Gastrocnemius medialis (tissue), 4 donors: ENCODE measurements at places on chromosomes 6 and 20. TPM values are rescaled to one million over a fixed set of nuclear protein-coding genes. Genes with fewer than 3 reads are reported as not detected.
A peak's percentile ranks its signal among the peaks of the same experiment; 100 is the strongest.

GRCh38 chr6:159089909-159090308 lies 45.1 kb upstream of the TAGAP start:
- no peaks in the 10 kb centered on the region for H3K4me1 ChIP-seq
- H3K36me3 ChIP-seq: no peaks in the 10 kb centered on the region
- no peaks in the 10 kb centered on the region for H3K27me3 ChIP-seq
- no peak overlapping the region for H3K4me3 ChIP-seq

DNA sequence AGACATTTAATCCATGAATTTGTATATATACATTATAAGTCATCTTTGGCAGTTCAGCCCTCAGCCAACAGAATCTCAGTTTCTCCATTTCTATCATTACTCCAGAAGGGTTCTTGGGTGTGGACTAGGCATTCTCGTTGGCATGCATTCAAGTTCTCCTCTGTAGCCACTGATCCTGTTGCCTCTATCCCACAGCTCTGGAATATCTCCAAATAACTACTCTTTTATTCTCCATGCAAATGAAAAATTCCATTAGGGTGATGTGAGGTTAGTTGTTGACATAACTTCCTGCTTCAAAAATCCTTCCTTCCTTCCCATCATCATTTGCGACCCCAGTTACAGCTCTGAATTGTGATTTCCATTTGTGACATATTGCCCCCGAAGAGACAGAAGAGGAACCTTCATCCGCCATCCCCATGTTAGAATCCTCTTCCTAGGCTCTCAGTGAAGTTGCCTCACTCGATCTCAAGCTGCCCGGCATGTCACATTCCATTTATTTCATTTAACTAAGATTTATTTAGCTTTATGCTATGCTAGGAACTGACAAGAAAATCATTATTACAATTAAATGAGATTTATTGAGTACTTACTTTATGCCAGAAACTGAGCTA lies 93.7 kb upstream of the EDN1 start:
- no peaks in the 10 kb centered on the region for H3K36me3 ChIP-seq
- H3K4me3 ChIP-seq: no peak overlapping the region
- no peaks in the 10 kb centered on the region for H3K4me1 ChIP-seq
- DNase-seq: no peak
- no peaks in the 10 kb centered on the region for H3K27me3 ChIP-seq

DNA sequence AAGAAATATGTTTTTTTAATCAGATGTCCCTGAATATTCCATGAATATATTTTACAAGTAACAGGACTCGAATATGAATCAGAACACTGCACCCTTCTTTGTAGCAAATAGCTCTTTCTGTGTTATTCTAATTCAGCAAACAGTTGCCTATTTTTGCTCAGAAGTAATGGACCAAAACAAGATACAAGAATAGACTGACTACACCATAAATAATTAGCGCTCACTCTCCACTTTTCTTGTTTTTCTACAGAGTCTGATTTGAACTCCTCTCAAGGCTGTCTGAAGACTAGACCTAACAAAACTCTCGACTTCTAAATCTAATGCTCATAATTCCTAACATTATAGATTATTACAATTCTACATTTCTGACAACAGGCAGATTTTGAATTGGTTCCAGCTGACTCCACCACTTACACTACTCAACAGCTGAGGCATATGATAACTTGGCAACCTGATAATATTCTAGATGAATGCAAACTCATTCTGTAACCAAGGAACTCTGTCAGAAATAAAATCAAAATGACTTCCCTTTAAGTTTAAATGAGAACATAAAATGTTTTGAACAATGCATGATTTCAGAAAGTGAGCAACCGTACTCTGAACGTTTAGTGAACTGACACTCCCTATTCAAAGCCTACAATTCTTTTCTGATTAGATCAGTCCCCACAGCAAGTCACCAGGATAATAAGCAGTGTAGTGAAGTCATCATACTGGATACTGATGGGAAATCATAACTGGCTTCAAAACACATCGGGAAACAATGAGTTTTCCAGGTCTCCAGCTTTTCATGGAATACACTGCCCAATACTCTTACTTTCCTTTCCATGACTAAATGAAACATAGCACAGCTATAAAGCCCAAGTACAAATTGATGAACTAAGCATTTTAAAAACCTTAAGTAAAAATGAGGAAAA lies 114.2 kb upstream of the BEND6 start:
- DNase-seq: no peak
- H3K36me3 ChIP-seq: no peaks in the 10 kb centered on the region
- peak overlapping the region; percentile 98 for H3K27ac ChIP-seq
- no peaks in the 10 kb centered on the region for H3K27me3 ChIP-seq
- H3K4me3 ChIP-seq: peak overlapping the region; percentile 64

- H3K27ac ChIP-seq: no peak overlapping the region
- no peaks in the 10 kb centered on the region for H3K27me3 ChIP-seq
- H3K36me3 ChIP-seq: no peaks in the 10 kb centered on the region
Measured at GRCh38 chr6:110541701-110542309, 65.4 kb upstream of the SLC22A16 start.

NOX3 gene
- total RNA-seq: not detected

DNA sequence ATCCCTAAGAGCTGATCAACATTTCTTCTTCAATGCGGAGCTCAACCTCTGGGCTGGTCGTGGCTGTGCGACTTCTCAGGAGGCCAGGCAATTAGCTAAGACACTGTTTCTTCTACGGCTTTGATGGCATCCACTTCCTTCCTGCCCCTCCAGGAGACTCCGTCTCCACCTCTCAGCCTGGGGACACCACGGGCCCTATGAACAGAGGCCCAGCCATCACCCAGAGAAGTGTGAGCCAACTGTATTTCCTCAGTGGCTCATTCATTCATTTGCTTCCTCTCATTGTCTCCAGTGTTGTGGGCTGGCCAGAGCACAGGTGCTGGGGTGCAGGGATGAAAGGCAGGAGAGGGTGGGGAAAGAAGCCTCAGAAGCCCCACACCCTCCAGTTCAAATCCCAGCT lies 51.8 kb upstream of the APCDD1L start:
- no peaks in the 10 kb centered on the region for H3K4me1 ChIP-seq
- H3K27ac ChIP-seq: no peak overlapping the region
- DNase-seq: no peak
- H3K36me3 ChIP-seq: no peaks in the 10 kb centered on the region
